Memory B cell (primary cell): ENCODE measurements at places on chromosomes 1 and 21.

GRCh38 chr1:172585861-172586260, 52.9 kb downstream of the SUCO start:
- DNase-seq = no peak

GRCh38 chr1:167555971-167556714, 2.6 kb upstream of the CREG1 start:
- peak; percentile 70 for DNase-seq

DNA sequence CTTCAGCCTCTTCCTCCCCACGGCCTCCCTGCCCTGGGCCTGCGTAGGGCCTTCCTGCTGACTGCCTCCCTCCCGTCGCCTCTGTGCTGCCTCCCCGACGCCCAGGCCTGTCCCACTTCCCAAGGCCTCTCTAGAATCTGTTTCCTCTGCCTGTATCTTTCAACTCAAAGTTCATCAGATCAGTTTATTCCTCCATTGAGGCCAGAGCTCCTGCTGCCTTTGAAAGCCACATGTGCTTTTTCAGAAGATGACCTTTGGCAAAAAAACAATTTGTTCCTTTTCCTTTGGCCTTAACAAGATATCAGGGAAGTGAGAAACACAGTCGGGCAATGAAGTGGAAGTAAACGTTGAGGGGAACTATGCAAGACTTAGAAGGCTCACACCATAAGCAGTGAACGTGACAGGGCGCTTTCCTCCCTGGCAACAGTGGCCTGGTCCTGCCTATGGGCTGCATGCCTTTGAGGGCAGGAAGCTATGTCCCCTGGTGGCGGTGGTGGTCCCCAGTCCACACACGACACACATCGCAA, 85.9 kb downstream of the PSMG1 start:
- DNase-seq = no peak

DNA sequence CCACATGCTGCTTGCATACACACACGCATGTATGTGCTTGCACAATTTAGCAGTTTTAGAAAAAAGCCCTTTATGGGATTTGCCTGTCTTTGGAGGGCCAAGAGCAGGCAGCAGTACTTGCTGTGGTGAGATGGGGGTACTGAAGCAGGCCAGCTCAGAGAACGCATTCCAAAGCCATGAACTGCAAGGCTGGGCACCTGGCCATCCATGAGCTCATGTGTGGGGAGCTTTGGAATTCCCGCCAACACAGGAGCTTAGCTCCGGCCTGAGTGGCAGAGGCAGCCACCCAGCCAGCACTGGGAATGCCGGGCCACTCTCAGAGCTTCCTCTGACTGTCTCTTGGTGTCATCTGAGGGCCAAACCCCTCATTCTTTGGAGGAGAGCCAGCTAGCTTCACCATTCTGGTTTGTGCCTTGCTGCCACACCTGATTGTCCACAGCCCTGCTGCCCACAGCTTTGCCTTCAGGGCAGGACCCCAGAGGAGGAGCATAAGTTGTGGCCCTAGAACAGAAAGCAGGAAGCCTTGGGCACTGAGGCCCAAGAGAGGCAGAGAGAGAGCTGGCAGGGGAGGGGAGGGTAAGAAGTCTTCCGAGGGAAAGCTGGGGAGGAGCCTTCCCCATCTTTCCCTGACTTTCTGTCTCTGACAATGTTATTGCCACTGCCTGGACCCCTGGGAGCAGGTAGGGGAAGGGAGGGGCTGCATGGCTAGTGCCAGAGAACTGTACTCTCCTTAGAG, 92.1 kb upstream of the POU3F1 start:
- DNase-seq = no peak

DNA sequence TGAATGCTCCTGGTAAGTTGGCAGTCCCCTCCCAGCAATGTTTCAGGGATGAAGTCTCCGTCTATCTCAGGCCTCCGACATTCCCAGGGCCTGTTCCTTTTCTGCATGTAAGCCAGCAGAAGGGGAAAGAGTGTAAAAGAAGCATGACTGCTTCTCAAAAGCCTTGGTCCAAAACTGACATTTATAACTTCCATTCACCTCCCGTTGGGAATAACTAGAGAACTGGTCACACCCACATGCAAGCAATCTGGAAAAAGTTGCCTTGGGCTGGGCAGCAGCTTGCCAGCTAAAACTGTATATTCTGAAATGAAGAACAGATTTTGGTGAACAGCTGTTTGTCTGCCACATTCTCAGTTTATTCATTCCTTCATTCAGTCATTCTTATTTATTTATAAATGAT, 24.2 kb upstream of the NPL start:
- no peak for DNase-seq

- DNase-seq = no peak
Observed at GRCh38 chr1:7915826-7916500, 24.7 kb downstream of the TNFRSF9 start.

GRCh38 chr1:109295712-109296415, 10.9 kb downstream of the MYBPHL start:
- DNase-seq = no peak

DNA sequence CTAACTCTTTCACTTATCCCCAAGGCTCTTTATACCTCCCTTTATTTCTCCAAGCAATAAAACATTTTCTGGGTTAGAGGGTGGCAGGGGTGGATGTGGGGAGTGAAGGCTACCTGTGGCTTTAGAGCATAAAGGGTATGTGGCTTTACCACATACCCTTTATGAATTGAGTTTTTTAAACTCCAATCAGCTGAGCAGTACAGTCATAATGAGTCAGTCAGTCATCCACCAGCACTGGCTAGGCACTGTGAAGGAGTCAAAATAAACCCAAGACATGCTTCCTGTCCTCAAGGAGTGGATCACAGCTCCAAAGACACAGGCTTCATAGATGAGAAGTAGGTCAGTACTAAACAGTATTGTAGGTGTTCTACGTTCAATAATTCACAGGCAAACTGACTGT, 2.6 kb upstream of the TDRD10 start:
- DNase-seq = no peak

- no peak for DNase-seq
Observed at GRCh38 chr1:78269591-78269990, 221.2 kb upstream of the PTGFR start.

- DNase-seq = no peak
Observed at GRCh38 chr1:242016479-242016878, 17.6 kb upstream of the MAP1LC3C start.

DNA sequence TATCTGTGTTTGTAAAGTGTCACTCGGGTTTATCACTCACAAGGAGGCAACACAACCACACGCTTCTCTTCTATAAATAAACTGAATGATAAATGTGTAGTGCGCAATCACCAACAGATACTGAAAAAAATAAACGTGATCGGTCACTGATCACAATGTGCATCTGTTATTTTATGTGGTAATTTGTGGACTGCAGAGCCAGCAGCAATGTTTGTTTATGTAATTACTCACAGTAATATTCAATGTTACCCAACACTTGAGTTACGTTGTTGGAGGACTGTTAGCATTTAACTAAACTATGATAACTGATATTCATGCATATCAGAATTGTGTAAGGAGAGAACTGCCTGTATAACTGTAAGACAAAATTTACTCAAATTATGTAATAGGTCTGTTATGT, 129.6 kb downstream of the USH2A start:
- no peak for DNase-seq

- no peak for DNase-seq
Observed at GRCh38 chr1:214902636-214903320, 179.8 kb upstream of the KCNK2 start.

- DNase-seq = no peak
Observed at GRCh38 chr1:107925565-107925964, 39.4 kb downstream of the VAV3 start.

- no peak for DNase-seq
Observed at GRCh38 chr1:202405928-202406327, 57.4 kb downstream of the PPP1R12B start.

- DNase-seq = no peak
Observed at GRCh38 chr1:74422421-74423292, 89.8 kb downstream of the LRRC53 start.

GRCh38 chr1:23601968-23602876, 42.9 kb upstream of the ID3 start:
- no peak for DNase-seq

DNA sequence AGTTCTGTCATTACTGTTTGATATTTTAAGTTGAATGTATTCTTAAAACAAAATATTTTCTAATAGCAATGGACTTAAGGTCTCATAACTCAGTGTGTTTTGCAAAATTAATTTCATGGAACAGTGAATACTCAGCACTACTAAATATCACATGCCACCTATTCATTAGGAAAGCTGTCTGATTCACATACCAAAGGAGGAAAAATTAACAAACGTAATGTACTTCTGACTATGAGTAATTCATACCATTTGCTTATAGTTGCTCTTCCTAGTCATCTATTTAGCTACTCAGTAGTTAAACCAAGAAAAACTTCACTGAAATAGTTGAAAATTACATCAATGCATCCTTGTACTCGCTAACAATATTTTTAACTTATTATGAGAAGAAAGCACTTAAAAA, 35.2 kb downstream of the TP53BP2 start:
- DNase-seq = no peak
